ENCODE measurements at places on chromosomes 2 and 18.

DNA sequence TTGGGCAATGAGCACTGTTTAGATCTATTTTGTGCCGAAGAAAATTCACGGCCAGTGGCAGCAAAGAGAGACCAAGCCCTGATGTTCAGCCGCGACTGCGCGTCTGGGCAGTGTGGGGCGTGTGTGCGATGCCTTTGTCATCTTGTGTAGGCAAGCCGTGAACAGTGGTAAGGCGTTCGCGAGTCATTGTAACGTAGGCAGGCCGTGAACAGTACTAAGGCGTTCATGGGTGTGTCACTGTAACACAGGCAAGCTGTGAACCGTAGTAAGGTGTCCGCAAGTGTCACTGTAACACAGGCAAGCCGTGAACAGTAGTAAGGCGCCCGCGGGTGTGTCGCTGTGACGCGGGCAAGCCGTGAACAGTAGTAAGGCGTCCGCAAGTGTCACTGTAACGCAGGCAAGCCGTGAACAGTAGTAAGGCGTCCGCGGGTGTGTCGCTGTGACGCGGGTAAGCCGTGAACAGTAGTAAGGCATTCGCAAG, 99.9 kb downstream of the NFATC1 start:
- no peak for DNase-seq

DNA sequence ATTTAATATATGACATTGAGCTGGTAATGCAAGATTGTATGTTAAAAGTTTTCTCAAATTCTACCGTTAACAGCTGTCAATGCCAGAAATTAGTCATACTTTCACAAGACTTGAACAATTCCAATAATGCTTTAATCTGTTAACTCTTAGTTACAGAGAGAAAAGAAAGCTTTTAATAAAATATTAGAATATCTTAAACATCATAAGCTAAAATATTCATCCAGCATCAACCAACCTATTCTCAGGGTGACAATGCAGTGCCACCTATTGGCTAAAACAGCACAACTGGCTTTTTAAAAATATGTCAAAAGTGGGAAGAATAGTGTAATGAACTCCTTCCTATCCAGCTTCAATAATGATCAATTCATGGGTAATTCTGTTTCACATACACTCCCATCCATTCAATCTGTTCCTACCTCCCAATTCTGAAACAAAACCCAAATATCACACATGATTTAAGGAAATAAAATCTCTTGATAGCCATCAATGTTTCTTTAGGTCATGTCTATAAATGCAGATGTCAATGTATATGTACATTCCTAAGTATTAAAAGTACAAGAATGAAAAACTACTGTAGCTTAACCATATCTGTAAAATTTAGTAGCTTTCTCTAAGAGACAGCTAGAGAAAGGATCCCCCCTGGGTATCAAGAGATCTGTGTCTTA, 79.8 kb upstream of the CCDC141 start:
- no peak for DNase-seq

DNA sequence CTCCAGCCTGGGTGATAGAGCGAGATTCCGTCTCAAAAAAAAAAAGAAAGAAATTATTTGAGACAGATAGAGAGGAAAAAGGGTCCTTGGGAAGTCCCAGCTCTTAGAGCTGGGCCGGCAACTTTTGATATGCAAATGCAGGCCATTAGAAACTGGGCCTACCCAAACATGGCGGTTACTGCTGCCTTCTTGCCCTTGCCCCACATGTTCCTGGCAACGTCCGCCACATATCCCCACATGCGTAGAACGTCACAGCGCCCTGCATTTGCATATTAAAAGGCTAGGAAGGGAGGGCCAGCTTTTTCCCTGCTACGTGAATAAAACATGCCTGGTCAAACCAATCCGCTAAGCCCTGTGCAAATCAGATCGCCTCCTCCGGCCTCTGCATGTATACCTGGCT, 40.7 kb upstream of the LBH start:
- no peak for DNase-seq

DNA sequence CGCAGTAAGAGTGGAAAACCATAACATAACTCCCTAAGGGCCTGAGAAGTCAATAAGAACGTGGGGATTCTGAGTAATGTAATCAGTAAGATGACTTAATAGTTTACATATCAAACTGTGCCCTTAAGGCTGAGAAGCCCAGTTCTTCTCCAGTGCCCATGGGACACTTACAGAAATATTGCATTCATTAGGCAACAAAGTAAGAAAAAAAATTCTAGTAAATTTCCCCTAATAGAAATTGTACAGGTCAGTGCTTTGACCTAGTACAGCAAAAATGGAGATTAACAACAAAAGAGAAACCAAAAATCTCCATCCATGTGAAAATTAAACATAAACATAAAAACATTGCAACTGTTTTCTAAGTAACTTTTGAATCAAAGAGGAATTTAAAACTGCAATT, 139.8 kb upstream of the HS6ST1 start:
- DNase-seq = no peak

- DNase-seq = peak; percentile 79
Observed at GRCh38 chr18:75408554-75409506, 18.7 kb downstream of the SMIM21 start.

DNA sequence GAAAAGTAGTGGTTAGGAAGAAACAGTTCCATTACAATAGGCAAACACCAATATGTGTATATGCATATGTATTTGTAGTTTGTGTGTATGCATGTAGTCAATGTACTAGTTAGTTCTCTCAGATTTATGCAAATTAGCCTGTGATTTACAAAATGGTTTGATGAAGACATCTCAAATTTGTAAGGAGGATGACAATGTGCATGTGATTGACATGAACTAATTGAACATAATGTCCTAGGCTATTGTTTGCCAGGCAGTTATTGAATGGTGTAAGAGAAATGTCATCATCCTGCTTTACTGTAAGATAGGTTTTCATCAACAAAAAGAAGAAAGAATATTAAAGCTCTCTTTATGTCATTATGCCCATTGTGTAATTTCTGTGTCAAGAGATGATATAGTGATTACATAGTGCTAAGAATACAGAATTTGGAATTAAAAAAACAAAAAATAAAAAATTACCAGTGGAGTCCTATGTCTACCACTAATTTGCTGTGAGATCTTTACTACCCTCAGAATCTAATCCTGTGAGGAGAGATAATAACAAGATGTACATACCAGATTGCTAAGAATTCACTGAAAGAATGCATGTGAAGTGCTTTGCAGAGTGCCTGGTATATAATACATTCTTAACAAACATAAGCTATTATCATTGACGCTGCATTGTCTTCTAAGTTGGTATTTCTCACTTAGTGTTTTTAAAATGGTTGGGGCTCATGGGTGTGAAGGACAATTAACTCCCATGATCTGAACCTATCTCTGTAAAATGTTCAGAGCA, 258.0 kb downstream of the CPS1 start:
- no peak for DNase-seq
